ENCODE measurements at places on chromosomes 3 and 15.

DNA sequence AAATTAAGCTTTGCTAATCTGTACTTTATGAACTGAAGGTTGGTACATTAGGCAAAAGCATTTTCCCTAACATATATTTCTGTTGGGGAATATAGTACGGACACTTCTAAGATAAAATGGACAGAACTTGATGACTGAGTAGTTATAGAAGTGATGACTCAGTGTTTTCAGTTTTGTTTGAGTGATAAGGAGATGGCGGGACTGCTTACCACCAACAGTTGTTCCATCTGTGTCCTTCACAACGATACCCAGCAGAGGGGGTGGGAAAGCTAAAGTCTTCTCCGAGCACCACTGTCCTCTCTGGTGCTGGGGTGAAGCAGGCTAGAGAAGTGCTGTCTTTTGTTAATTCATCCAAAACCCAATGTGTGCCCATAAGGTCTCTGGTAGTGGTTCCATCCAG lies 195.8 kb downstream of the CD47 start:
- no peak for DNase-seq

DNA sequence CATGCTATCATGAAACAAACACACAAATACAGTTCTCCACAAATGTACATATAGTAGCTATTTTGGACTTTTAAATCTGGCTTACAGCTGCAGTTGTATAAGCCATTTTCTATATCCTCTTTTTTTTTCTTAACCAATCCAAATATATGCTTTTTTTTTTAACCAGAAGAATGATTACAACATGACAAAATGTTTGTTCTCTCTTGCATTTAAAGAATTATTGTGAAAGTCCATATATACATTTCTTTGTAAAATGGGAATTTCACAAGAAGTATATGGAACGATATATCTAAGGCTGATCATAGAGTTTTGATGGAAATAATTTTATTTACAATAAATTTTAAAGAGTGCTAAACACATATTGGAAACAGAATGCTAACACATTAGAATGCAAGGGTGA lies 95.6 kb downstream of the CD200R1L start:
- no peak for DNase-seq

- no peak for DNase-seq
These were observed 10.6 kb upstream of the P3H2 start for GRCh38 chr3:190131329-190131728.

DNA sequence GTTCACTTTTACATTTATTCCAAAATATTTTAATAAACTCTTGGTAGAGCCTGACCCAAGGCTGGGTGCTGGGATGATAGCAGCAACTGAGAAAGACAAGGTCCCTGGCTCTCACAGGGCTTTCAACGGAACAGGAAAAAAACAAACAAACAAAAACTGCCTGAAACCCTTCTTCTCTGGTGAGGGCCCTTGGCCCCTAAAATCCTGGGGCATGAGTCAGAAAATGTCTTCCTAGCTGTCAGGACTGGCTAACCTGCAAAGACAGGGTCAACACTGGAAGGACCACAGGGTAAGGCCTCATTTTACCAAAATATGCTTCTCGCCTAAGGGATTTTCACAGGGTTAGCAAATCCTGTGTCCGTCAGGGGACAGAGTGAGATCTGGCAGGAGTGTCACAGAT lies 45.7 kb upstream of the WNT5A start:
- DNase-seq: no peak

GRCh38 chr15:74725225-74725774 lies at the start of gene CYP1A1:
CYP1A1 (minus strand) TSS chr15:74725528; CDS start chr15:74723097, 2,431 bp downstream.
- no peak for DNase-seq

DNA sequence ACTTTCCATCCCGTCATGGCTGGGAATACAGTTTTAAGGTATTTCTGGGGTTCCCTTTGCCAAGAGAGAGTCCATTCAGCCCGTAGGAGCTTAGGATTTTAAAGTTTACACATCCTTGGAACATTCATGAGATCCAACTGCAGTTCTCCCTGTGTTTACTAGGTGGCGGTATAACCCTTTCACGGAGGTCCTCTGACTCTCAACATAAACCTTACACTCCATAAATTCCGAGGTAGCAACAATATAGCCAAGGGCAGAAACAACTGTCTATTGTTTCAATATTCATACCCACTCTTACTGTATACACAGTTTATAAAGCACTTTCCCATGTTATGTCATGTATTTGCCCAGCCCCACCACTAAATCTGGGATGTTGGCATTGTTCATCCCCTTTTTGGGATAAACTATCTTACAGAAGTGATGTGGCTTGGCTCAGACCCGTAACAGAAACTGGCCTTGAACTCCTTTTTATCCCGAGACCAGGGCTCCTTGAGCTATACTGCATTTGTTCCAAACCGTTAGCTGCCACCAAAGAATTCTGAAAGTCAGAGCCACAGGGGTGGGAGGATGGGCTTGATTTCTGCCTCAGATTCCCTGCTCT lies 69.2 kb upstream of the COL6A5 start:
- no peak for DNase-seq

GRCh38 chr3:15015456-15015855 lies 49.7 kb downstream of the MRPS25 start:
- no peak for DNase-seq

- no peak for DNase-seq
These were observed 467.4 kb downstream of the EPHB1 start for GRCh38 chr3:135262441-135262840.

GRCh38 chr3:44596621-44597020 lies 11.9 kb downstream of the ZNF660 start:
- DNase-seq: no peak

GRCh38 chr15:36911322-36911944 lies 188.9 kb downstream of the MEIS2 start:
- DNase-seq: no peak

- no peak for DNase-seq
These were observed 63.9 kb upstream of the BBX start for GRCh38 chr3:107458871-107459270.

GRCh38 chr3:135018149-135018923 lies 223.3 kb downstream of the EPHB1 start:
- DNase-seq: no peak

GRCh38 chr3:58371754-58372153 lies 39.1 kb downstream of the PXK start:
- DNase-seq: no peak

DNA sequence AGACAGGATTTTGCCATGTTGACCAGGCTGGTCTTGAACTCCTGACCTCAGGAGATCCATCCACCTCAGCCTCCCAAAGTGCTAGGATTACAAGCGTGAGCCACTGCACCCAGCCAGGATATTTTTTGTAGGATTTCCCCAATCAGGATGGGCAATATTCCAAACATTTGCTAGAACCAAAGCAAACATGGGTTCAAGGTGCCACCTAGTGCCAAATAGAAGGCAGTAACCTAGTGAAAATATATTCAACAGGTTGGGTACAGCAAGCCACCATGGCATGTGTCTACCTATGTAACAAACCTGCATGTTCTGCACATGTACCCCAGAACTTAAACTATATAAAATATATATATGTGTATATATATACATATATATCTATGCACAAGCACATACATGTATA lies 185.9 kb upstream of the CADM2 start:
- DNase-seq: no peak

GRCh38 chr15:50128266-50128665 lies 9.2 kb upstream of the ATP8B4 start:
- no peak for DNase-seq

DNA sequence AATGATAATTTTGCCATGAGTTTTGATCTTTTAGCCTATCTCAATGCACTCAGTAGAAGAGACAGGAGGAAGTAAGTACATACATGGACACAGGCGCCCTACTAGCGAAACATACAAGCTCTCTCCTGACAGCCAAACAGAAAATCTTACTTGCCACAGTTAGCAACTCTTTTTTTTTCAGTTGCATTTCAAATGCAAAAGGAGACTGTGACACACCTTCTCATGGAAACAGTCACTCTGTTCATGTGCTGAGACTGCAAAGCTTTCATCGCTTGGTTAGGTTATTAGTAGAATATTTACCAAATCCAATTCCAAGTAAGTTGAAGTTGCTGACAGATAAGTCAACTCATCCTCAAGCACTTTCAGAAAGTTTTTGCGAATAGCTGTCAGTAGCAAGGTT lies 223.3 kb downstream of the FOXP1 start:
- no peak for DNase-seq

- DNase-seq: no peak
These were observed 102.5 kb downstream of the RPLP1 start for GRCh38 chr15:69555080-69555479.

- no peak for DNase-seq
These were observed 72.7 kb downstream of the HMG20A start for GRCh38 chr15:77493324-77493907.

DNA sequence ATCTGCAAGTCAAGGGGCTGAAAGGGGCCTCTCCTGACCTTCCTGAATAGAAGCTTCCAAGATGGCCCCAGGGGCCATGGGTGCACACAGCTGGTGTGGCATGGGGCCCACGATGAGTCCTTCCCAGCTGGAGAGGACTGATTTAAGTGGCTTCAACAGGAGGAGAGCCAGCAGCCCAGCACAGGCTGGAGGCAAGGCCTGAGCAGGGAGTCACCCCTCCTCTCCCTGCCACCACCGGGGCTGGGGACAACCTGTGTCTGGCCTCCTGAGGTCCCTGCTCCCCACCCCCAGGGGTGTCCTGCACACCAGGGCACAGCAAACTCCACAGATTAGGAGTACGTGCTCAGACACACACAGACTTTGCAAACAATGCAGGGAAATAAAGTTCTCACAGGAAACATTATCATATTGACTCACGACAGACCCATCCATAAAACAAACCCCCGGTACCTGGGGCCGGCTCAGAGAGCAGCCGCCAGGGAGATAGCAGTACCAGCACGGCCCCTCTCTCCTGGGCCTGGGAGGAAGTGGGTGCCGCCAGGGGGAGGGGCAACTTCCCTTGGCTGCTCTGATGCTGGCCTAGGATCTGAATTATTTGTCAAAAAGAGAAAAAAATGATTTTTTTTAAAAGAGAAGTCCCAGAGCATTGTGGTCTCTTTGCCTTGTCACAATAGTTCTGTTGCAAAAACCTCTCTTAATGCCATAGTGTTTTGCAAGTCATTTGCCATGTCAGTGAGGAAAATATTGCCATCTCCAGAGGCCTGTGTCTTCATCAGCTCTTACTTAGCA lies 21.9 kb upstream of the TSEN2 start:
- DNase-seq: no peak

DNA sequence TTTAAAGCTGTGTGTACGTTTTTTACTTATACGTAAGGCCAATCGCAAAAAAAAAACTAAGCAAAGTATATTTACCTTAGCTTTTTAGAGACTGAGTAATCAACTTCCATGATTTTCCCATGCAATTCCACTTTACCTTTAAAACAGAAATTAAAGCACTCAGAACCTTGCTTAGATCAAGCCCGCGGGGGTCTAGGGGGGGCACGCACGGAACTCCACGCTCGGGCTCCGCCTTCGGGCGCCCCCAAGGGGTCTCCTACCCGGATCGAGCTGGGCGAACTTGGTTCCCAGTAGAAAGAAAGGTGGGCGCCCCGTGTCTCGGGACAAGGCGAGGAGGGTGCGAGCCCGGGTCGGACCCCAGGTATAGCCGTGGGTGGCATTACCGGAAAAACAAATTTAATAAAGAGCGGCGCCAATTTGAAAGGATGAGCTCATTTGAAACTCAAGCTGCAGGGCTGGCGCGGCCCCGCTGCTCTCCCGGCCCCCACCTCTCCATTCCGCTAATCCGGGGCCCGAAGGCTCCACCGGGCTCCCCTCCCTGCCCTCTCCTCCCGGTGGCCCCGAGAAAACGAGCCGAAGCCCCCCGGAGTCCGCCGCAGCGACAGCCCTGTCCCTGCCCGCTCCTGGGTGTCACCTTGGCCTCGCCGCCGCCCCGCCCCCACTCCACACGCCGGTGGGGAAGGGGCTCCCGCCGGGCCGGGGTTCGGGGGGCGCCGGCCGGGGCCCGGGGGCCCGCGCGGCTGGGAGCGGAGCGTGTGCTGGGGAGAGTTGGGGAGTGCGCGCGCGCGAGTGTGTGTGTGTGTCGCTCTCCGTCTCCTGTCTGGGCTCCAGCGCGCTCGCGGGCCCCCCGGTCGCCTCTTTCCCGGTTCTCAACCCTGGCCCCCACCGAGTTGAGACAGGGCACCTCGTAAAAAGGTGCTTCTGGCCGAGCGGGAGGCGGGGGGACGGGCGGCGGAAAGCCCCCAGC lies 1.5 kb downstream of the IGF2BP2 start:
- DNase-seq: no peak

- no peak for DNase-seq
These were observed 89.9 kb downstream of the BBX start for GRCh38 chr3:107612664-107613084.

GRCh38 chr3:127764301-127764700 lies 58.0 kb downstream of the MGLL start:
- no peak for DNase-seq

DNA sequence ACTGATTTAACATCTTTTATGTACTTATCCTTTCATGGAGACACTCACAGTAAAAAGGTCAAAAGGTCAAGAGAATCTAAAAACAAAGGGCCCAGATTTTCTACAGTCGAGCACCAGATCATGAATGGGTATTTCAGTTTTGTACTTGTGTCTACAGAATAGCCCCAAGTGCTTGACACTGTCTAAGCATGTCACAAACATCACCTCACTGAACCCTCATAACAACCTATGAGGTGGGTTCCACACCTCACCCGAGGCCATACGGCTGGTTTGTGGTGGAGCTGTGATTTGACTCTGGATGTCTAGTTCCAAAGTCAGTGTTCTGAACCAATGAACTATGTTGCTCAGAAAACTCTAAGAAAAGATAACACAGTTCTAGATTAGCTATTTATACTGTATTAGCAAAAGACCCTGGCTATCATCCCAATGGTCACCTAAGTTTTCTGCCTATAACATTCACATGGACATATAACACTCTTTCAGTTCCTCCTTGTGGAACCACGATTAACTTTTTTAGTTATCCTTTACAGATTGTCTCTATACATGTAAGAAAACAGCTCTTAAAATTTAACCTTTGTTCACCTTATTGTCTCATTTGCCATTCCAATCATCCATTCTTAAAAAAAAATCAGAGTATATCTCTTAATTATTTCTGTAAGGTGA lies 25.5 kb downstream of the TM6SF1 start:
- DNase-seq: no peak

DNA sequence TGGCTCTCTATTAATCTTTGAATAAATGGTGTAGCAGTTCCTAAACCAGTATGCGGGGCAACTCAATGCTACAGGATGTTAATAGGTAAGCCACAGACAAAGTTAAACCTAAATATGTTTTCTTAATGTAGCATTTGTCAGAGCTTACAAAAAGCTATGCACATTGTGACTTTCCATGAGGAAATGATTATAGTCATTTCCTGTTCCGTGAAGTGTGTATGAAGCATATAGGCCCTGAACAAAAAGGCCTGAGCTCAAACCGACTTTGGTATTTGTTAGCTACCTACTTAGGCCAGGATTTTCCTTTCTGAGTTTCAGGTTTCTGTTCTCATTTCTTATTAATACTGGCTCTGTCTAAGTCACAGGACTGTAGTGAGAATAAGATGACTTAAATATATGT lies 14.2 kb downstream of the ZNF80 start:
- DNase-seq: no peak

- DNase-seq: no peak
These were observed 67.4 kb downstream of the MYLK start for GRCh38 chr3:123816673-123817207.

GRCh38 chr15:98823012-98823458 lies 174.7 kb downstream of the IGF1R start:
- DNase-seq: no peak
